Glutamatergic neuron (in vitro differentiated cells): ENCODE measurements at places on chromosomes 1 and 21.

DNA sequence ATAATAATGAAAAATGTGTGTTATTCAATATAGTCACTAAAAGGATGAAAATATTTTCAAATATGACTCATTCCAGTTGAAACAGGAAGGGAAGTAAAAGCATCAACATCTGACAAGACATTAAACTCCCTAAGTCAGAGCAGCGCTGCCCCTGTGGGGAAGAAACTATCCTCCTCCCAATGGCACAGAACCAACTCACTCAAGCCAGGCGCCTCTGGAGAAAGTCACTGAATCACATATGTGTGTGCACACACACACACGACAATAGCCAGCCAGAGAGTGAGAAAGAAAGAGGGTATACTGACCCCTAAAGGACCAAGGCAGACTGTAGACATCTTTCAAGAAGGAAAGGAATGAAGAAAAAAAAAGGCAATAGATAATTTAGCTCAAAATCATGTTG, 126.9 kb downstream of the SETD4 start:
- no peak for DNase-seq

- DNase-seq: no peak
These were observed 2.0 kb downstream of the KCND3 start for GRCh38 chr1:111987502-111987901.

DNA sequence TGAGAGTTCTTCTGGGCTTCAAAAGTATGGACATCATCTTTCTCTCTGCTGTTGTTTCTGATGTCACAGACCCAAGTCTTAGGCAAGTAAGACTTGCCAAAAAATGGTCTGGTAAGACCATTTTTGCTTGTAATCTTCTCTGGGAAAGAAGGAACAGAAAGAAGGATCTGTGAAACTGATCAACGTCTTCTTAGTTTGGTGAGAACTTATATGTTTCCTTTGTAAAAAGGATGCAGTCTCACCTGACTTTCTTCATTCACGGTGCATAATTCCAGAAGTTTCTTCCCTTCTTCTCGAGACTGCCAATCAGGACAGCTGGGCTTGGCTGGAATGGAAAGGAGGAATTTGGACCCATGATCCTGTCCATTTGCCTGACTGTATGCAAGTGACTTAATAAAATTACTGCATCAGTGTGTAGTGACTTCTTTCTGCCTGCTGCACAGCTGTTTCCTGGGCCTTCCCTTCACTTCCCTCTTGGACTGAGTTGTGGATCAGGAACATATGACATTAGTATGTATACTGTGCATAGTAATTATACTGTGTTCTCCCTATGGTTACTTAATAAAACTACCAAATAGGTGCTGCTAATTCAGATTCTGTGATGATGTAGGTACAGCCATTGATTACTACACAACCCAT, 7.6 kb upstream of the DENND1B start:
- no peak for DNase-seq

DNA sequence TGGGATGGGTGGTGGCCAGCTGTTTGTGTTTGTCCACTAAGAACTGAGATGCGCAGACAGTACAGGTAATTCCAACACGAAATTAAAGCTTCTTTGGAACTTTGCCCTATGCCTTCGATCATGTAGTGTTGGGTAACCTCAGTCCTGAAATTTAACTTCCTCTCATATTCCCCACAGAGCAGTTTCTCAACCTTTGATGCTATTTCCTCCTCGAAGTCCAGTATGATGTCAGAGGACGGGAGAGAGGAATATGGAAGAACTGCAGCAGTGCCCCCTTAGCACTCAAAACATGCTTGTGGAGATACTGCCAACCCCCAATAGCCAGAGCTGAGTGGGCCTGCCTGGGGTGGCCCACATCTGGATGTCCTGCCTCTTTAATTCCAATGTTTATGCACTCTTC, 3.6 kb downstream of the LPAR3 start:
- DNase-seq: no peak

DNA sequence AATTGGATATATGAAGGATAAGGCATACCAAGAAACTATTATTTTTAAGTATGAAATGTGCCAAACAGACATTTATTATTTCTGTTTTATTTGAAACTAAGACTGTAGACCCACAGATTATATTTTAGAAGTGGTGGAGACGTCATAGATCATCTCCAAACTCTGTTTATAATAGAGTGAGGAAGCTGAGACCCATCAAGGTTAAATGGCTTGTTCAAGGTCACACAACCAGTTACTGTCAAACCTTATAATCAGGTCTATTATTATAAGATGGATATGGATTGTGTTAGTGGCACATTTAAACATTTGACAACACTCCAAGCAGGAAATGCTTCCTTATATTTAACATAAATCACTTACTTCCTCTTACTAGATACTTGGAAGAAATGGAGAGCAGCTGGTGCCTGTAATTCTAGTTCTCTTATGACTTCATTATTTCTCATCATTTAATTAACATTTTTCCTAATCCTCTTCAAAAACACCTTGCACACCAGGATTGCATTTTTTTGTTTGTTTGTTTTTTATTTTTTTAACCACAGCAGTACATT, 117.0 kb downstream of the NEK7 start:
- no peak for DNase-seq

GRCh38 chr1:1437904-1438376, 2.5 kb downstream of the VWA1 start:
- no peak for DNase-seq

DNA sequence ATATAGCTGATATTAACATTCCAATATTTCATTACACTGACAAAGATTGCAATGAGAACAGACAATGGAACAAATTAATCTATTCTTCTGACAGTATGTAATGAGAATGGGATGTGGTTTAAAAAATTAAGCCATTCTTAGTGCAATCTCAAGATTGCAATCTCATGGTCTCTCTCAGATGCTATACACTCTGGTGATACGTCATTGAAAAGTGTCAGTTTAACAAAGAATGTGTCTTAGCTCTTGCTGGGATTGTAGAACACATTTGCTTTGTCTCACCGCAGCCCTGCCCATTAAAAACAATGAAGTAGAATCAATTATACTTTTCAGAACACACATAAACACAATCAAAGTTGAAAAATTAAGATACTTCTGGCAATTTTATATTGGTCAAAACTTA, 55.2 kb downstream of the LRRC53 start:
- no peak for DNase-seq
